ENCODE measurements at places on chromosomes 5 and 9.

DNA sequence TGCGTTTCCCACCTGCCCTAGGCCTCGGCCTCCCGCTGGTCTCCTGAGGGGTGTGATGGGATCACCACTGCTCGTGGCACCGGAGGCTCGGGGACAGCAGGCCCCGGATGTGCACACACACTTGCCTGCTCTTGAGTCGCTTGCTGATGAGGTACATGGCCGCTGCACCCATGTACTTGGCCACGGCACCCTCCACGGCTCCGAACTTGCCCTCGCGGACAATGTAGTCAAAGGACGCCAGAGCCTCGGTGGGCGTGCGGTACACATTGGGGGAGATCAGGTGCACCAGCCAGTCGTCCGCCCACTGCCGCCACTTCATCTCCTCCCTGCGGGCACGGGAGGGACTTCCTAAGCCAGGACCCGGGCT, 4.7 kb downstream of the PTGES2 start:
- DNase-seq: no peak

- peak; percentile 4 for DNase-seq
Measured at GRCh38 chr9:127349483-127350113, 47.4 kb upstream of the SLC2A8 start.

DNA sequence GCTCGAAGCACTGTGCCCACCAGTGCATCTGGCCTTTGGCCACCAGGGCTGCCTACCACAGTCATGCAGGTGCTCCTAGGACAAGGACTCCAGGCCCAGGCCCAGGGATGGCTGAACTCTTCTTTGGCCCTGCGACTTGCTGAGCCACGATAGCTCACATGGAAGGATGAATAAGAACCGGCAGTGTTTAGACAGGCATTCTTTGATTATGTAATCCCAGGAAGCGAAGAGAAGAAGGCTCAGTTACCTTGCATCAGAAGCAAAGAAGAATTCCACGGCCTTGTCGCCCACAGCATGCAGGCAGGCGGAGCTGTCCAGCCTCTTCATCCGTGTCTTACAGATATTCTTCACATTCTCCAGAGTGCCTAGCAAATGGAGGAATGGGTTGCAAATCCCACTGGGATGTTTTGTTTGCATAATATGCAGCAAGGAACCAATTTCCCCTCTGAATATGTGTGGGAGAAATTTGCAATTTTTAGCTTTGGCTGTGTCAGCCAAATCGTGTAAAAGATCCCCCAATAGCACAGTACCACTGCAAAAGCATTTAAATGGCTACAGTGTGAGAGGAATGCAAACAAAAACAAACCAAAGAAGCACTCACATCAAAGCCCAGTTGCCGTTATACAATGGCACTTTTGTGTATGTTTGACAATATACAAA, 29.1 kb downstream of the GFPT2 start:
- no peak for DNase-seq

DNA sequence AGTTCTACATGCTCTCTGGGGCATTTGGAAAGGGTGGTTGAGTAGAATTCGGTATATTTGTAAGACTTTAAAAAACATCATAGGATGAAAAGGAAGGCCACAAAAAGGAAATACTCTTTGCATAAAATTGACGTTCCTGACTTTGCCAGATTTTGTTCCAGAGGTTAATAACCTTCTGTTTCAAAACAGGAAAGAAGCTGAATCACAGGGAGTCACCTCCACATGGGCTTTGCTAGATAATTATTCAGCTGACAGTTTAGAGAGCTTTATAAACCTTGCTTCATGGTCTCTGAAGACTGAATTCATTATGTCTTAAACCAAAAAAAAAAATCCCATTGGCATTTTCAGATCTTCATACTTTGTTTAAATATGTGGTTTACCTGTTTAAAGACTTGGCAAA, 203.7 kb downstream of the SEMA6A start:
- no peak for DNase-seq

GRCh38 chr5:93585041-93585766, 2.2 kb downstream of the NR2F1 start:
- DNase-seq: no peak

DNA sequence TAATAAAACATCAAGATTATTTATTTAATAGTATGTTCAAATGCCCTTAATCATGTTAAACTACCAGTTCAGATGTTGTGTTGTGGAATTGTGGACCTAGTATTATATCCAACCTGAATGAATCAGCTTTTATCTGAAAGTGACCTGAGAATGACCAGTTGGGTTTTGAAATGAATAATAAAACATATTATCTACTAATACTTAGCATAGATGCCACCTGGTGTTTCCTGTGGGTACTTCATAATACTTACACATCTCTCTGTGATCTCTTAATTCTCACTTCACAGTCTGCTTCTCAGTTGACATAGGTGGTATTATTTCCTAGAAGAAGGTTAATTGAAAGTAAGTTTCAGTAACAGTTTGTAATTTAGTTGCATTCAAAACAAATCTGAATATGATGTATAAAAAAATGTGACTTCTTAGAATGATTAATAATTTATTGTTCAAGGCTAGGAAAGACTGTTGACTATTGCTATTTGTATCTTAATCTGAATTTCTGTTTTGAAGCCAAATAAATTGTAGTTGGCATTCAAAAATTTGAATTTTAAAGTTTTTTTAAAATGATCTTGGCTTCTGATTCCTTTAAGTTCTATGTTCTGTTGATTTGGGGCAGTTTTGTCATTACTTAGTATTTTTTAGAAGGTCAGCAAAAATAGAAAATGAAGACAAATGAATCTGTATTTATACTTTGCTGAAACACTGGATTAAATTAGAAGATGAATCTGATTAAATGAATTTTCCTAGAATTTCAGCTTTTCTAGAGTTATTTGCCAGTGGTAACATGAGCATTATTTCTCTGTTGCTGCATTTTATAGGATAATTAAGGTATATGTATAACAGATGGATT, 48.2 kb downstream of the KIF2A start:
- DNase-seq: no peak

- no peak for DNase-seq
Measured at GRCh38 chr9:106670418-106670817, 192.5 kb upstream of the ZNF462 start.

GRCh38 chr9:131289301-131290035, at the start of gene PLPP7:
TSS of gene PLPP7 (plus strand) at chr9:131289723. CDS start at chr9:131289998, 275 bp downstream.
- DNase-seq: no peak

DNA sequence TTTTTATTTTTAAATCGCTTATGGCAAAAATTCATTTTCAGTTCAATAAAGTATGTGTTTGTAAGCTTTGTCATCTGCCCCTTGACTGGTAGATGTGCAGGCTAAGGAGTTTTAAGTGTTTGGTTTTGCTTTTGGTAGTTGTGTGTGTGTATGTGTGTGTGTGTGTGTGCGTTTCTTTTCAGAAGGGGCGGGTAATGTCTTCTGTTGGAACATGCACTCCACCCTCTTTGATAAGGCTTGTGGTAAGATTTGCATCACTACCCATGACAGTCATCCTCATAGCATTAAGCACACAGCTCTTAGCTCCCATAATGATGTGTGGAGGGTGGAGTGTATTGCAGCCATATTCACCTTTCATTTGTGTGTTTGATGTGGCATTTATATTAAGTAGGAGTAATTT, 92.1 kb upstream of the FSD1L start:
- DNase-seq: no peak

GRCh38 chr5:1805736-1806135, 4.5 kb downstream of the NDUFS6 start:
- no peak for DNase-seq

DNA sequence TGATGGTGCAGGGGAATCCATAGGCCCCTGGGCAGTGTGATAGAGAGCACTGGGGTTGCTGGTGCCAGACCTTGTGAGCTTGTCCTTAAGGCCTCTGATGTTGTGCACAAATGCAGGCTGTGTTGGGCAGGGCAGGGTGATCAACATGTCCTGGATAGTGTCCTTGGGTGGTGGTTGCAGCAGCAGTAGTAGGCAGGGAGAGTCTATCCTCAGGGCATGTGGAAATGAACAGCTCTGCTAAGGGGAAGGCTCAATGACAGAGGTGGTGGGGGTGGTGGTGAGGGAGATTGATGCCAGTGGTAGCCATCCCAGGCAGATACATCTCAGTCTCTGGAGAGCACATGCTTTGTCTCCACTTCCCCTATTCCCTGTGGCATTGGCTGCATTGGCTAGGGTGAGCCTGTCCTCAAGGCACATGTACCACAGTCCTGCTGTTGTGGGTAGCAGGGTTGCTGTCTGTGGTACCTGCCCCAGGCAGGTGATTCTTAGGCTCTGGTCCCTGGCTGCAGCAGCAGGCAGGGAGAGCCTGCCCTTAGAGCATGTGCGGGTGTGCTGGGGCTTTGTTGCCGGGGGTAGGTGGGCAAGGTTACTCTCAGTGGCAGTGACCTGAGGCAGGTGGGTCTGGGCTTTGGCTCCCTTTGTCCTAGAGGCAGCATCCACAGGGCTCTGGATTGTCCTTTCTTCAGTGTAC, 111.1 kb downstream of the WDR70 start:
- DNase-seq: no peak

DNA sequence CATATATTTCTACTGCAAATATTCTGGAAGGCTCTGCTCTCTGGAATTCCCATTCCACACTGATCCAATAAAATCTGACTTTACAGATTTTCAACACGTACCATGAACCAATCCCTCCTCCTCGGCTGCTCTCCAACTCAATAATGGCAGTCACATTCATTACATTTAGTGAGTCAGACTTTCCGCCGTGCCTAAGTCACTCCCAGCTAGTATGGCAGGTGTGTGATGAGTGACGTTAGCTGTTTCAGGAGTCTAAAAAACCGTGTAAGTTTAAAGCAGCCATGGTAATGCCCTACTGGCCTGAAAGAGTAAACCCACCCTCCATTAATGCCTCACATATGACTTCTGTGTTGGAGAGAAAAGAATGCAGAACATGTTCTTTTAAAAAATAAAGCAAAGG, 3.3 kb downstream of the FBN2 start:
- DNase-seq: no peak

DNA sequence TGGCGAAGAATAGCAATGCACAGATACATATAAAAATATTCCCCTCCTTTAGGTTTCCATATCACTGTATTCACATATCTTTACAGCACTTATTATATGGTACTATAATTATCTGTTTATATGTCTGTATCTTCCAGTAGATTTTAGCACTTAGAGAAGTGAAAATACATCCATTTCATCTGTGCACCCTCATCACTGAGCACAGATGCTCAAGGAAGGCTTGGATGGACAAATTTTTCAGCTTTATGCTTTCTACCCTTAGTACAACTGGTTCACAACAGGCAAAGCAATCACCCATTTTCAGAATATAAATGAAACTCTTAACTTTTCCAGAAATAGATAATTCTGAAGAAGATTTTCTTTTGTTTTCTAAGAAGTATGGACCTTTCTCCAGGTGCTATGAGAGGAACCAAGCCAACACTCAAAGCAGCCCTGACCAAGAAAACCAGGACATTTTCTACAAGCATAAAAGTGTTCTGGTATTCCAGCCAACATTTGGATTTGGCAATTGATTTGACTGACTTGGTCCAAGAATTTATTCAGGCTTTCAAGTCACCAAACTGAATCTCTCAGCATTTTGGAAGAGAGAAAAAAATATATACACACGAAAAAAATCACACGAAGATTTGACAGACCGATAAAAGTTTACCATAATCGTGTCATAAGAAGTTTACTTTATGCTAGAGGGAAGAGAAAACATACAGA, 170.2 kb upstream of the CD180 start:
- no peak for DNase-seq

- no peak for DNase-seq
Measured at GRCh38 chr9:16022228-16022627, 469.4 kb downstream of the CCDC171 start.

DNA sequence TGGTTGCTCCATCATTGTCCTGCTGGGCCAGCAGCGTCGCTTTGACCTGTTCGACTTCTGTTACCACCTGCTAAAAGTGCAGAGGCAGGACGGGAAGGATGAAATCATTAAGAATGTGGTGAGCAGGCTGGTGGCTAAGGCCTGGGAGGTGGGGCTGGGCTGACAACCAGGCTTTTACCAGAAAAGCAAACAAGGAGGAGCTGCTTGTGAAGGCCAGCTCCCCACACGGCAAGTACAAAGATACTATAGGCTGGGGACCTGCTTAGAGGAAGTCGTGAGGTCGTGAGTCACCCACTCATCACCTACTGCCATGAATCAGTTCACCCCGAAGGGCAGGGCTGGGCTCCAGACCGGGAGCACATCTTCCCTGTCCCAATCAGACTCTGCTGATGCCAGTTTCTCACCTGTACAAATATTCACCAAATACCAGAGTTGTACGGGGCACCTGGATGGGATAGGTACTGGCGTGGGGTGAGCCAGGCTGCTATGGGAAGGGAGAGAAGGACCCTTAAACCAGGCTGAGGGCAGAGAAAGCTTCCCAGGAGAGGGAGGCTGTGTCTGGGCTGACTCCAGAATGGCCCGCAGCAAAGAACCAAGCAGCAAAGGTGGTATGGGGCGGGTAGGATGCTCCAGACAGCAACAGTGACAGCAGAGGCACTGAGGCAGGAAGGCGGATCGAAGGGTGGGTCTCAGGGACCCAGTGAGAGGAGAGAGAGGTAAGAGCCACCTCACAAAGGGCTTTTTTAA, 69.3 kb upstream of the NIPAL4 start:
- DNase-seq: no peak

- DNase-seq: no peak
Measured at GRCh38 chr5:150489360-150490295, 18.3 kb upstream of the NDST1 start.

DNA sequence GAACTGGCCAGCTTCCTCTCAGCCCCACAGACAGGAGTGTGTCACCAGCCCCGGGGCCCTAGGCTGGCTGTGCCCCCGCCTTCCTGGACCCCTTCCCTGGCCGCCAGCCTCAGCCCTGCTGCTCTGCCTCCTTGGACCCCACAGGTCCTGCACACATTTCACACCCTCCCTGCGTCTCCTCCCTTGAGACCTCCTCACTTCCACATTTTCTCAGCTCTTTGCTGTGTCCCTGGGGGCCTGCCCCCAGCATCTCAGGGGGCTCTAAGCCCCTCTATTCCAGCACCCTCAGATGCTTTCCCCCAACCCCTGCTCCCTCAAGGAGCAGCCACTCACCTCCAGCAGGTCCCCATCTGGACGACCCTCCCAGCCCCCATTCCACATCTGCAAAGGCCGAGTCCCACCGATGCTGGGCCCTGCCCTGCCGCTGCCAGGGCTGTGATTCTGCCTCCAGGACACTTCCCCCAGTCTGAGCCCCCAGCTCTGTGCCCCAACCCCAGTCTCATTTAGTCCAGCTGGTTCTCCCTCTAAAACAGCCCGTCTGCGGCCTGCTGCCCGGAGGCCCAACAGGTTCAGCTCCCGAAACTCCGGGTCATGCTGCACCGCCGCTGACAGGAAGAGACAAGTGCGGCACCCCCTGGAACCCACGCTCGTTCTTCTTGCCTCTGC, 4.2 kb downstream of the SLC34A3 start:
- DNase-seq: no peak

GRCh38 chr5:81724571-81724970, 26.3 kb downstream of the SSBP2 start:
- DNase-seq: no peak

DNA sequence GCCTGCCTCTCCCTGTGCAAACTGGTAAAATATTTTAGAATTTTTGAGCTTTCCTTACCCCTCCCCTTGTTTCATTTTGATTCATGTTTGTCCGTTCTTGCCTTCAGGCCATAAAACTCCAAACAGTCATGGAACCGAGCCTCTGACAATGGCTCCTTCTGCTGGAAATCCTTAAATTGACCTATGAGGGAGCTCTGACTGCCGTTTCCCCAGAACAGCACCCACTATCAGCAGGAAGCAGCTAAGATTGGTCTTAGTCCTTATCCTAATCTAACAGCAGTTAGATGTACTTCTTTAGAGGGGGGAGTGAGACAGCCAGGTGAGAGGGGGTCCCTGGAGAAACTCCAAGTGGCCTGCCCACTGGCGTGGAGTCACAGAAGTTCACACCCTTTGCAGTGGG, 106.7 kb downstream of the FAM174A start:
- DNase-seq: no peak

GRCh38 chr5:103330875-103331274, 72.3 kb downstream of the MACIR start:
- no peak for DNase-seq
